ENCODE measurements at places on chromosomes 5 and 9.

- no peaks in the 10 kb centered on the region for H3K27me3 ChIP-seq
- peak; percentile 73 for DNase-seq
- no peak overlapping the region for H3K4me3 ChIP-seq
- H3K36me3 ChIP-seq = no peaks in the 10 kb centered on the region
Observed at GRCh38 chr5:41835645-41836044, 34.6 kb downstream of the OXCT1 start.

- H3K27me3 ChIP-seq = no peaks in the 10 kb centered on the region
- H3K27ac ChIP-seq = peak overlapping the region; percentile 60
- no peak for DNase-seq
- H3K4me3 ChIP-seq = no peak overlapping the region
- no peaks in the 10 kb centered on the region for H3K4me1 ChIP-seq
- peaks cover 91% of the 10 kb centered on the region for H3K36me3 ChIP-seq
Observed at GRCh38 chr9:131477367-131477766, 25.4 kb upstream of the POMT1 start.

GRCh38 chr9:14278291-14278721 lies 35.6 kb downstream of the NFIB start:
- no peak overlapping the region for H3K4me3 ChIP-seq
- no peaks in the 10 kb centered on the region for H3K27me3 ChIP-seq
- DNase-seq = peak; percentile 45
- no peak overlapping the region for H3K27ac ChIP-seq
- H3K4me1 ChIP-seq = peaks cover 21% of the 10 kb centered on the region

DNA sequence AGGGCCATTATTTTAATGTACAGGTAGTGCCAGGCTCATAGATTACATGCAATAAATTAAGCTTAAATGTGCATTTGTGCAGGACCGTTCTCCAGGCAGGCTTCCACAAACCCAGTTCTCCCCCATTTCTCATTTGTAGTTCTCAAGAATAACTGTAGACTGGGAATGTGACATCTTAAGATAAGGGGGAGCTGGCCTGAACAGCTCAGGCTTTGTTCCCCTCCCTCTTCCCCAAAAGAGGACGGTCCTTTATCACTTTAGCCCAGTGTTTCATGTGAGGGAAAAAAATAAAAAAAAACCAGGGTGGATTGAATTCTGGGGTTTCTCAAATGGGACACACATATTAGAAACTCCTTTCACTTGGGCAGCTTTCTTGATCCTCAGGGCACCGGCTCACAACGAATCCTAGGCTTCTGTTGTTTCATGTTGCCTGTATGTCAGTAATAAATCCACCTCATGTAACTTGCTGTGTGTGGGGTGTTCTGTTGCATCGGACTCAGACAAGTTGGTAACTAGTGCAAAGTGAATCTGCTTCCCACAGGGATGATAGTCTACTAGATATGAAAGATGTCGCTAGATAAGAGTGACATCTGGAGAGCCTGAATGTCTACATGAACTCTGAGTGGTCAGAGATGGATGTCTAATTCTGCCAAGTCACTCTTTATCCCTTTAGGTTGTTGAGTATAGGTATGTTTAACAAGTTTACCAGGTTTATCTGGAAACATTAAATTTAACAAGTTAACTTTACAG lies 2030.6 kb upstream of the NUDT12 start:
- H3K36me3 ChIP-seq = no peaks in the 10 kb centered on the region
- H3K27ac ChIP-seq = no peak overlapping the region
- H3K4me3 ChIP-seq = no peak overlapping the region
- no peaks in the 10 kb centered on the region for H3K4me1 ChIP-seq
- DNase-seq = no peak

GRCh38 chr9:97744710-97745708 lies 47.9 kb upstream of the XPA start:
- H3K36me3 ChIP-seq = no peaks in the 10 kb centered on the region
- peak; percentile 58 for DNase-seq
- H3K27ac ChIP-seq = no peak overlapping the region
- peaks cover 50% of the 10 kb centered on the region for H3K27me3 ChIP-seq
- no peak overlapping the region for H3K4me3 ChIP-seq

DNA sequence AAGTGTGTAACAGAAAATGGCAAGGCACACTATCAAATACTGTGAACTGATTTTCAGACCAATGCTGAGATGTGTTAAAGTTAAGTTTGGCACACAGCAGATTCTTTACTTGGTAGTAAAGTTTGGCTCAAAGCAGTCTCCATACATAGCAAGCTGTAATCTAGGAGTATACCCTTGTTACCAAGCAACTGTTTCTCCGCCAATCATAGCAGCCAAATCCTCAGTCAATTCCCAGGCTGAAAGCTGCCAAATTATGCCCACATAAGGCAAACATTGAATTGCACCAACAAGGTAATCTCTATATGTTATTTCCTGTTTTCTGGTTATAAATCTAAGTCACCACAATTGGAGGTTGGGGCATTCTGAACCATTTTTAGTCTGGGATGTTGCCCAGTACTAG lies 345.7 kb downstream of the DEPDC1B start:
- DNase-seq = no peak
- no peak overlapping the region for H3K27ac ChIP-seq
- no peaks in the 10 kb centered on the region for H3K36me3 ChIP-seq
- H3K27me3 ChIP-seq = no peaks in the 10 kb centered on the region

- DNase-seq = peak; percentile 65
- H3K4me3 ChIP-seq = no peak overlapping the region
- peaks cover 18% of the 10 kb centered on the region for H3K4me1 ChIP-seq
- no peaks in the 10 kb centered on the region for H3K36me3 ChIP-seq
Observed at GRCh38 chr9:96858018-96858573, 3.8 kb upstream of the ZNF782 start.

DNA sequence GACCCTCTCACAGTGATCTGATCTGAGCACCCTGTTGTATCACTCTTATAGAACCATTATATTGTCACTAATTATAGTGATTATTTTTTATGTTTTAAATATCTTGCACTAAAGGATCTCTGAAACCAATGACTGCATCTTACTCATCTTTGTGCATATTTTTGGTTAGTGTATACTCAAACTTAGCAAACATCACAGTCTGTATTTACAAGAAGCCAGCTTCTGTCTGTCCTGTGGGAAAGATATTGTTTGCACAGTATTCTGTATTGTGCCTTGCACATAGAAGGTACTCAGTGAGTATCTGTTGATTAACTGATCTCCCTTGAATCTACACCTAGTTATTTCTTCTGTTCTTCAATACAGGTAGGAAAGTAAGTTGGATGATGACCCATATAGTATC lies 131.5 kb downstream of the PAM start:
- H3K4me1 ChIP-seq = no peaks in the 10 kb centered on the region
- no peaks in the 10 kb centered on the region for H3K27me3 ChIP-seq
- H3K4me3 ChIP-seq = no peak overlapping the region
- H3K36me3 ChIP-seq = no peaks in the 10 kb centered on the region

- H3K4me1 ChIP-seq = no peaks in the 10 kb centered on the region
- no peak overlapping the region for H3K27ac ChIP-seq
- no peak for DNase-seq
- H3K27me3 ChIP-seq = no peaks in the 10 kb centered on the region
Observed at GRCh38 chr9:13113751-13114150, 165.7 kb downstream of the MPDZ start.

DNA sequence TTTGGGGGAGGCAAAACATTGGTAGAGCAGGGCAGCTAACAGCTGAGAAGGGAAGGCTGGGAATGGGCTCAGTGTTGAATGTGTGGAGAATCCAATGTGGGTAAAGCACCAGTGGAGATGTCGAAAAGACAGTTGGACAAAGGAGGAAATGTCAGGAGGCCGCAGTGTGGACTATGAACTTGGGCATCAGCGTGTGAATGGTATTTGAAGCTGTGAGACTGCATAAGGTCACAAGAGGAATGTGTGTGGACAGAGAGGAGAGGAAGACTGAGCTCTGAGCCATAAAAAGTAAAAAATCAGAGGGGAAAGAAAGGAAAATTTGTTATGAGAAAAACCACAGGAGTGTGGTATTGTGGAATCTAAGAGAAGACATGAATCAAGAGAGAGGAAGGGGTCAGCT lies 99.4 kb upstream of the ADAMTS16 start:
- no peaks in the 10 kb centered on the region for H3K36me3 ChIP-seq
- no peaks in the 10 kb centered on the region for H3K4me1 ChIP-seq
- no peaks in the 10 kb centered on the region for H3K27me3 ChIP-seq
- H3K4me3 ChIP-seq = no peak overlapping the region

DNA sequence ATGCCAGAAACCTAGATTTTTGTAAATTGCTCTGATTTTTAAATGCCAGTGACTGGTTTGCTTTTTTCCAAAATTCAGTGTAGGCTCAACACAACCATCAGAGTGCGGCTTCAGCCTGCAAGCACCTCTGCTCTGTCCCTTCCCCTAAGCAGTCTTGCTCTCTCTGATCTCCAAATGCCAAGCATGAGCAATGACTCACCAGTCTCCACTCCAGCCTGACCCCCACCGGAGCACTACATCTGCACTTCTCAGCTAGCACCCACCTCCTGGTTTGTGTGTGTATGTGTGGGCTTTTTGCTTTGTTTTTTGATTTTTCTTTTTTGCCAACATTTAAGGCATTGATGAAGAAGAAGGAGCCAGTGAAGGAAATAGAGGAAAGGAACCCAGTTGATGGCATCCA lies 61.4 kb upstream of the ADRA1B start:
- H3K4me3 ChIP-seq = no peak overlapping the region
- H3K27me3 ChIP-seq = no peaks in the 10 kb centered on the region
- H3K4me1 ChIP-seq = no peaks in the 10 kb centered on the region
- H3K36me3 ChIP-seq = no peaks in the 10 kb centered on the region
- DNase-seq = no peak

DNA sequence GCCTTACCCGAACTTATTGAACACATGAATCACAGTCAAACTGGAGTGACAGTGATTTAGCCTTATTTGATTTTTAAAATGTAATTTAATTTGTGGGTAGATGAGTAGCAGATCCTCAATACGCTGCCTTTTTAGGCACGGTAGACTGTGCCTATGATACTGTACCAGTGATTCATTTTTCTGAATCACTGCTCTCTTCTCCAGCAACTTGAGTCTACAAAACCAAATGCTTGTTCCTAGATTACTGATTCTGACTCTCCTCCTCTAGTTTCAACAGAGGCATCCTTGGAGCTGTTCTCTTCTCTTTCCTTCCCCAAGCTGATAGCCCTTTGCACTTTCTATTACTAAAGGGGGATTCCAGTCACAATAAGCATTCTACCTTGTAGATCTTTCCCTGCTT lies 94.3 kb upstream of the IL7R start:
- peaks cover 30% of the 10 kb centered on the region for H3K27me3 ChIP-seq
- H3K36me3 ChIP-seq = no peaks in the 10 kb centered on the region
- H3K4me3 ChIP-seq = no peak overlapping the region
- no peaks in the 10 kb centered on the region for H3K4me1 ChIP-seq
- DNase-seq = no peak

DNA sequence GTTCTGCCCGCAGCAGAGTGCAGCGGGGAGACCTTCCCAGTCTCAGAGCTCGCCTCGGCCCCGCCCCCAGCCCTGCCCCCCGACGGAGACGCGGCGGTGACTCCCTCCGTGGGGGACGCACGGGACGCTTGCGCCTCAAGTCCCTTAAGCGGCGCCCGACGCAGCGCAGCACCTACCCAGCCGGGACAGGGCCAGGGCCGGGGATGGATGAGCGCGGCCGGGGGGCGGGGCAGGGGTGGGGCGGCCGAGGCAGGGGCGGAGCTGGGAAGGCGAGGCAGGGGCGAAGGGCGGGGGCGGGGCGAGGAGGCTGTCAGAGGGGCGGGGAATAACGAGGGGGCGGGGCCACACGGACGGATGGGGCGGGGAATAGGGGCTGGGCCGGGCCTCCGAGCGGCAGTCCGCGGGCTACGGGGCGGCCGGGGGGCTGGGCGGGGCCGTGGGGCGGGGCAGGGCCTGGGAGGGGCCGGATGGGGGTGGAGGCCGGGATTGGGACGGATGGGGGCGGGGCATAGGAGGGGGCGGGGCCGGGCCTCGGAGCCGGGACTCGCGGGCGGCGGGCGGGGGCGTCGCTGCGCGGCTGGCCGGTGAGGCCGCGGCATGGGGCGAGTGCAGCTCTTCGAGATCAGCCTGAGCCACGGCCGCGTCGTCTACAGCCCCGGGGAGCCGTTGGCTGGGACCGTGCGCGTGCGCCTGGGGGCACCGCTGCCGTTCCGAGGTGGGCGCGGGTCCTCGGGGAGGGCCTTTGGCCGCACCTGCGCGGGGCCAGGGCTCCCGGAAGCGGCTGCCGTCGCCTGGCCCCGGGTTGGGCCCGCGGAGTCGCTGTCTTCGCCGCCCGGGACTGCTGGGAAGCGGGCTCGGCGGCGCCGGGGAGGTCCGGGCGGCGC lies at the start of gene ARRDC1:
Gene ARRDC1, plus strand, starts transcription at position 566 of the 884 bp plus-strand sequence. Its CDS starts 32 bp downstream, at position 598.
- H3K36me3 ChIP-seq = no peaks in the 10 kb centered on the region
- peak within 1 kb of the TSS; percentile 60 for H3K4me3 ChIP-seq
- H3K27me3 ChIP-seq = no peaks in the 10 kb centered on the region
- peak within 1 kb of the TSS; percentile 78 for H3K27ac ChIP-seq
- peaks cover 18% of the 10 kb centered on the region for H3K4me1 ChIP-seq

DNA sequence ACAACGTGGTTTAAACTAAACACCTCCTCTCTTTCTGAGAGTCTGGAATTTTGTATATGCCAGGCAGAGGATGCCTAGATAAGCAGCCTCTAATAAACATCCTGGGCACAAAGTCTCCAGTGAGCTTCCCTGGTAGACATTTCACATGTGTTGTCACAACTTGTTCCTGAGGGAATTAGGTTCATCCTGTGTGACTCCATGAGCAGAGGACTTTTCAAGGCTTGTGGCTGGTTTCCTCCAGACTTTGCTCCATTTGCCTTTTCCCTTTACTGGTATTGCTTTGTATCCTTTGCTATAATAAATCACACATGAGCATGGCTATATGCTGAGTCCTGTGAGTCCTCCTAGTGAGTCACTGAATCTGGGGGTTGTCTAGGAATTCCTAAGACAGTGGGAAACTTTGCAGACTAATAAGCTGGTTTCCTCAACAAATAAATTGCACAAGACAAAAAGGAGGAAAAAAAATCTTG lies 77.4 kb downstream of the NR2F1-AS1 start:
- H3K36me3 ChIP-seq = no peaks in the 10 kb centered on the region
- DNase-seq = peak; percentile 87
- H3K27ac ChIP-seq = no peak overlapping the region
- H3K4me1 ChIP-seq = no peaks in the 10 kb centered on the region
- H3K4me3 ChIP-seq = no peak overlapping the region

DNA sequence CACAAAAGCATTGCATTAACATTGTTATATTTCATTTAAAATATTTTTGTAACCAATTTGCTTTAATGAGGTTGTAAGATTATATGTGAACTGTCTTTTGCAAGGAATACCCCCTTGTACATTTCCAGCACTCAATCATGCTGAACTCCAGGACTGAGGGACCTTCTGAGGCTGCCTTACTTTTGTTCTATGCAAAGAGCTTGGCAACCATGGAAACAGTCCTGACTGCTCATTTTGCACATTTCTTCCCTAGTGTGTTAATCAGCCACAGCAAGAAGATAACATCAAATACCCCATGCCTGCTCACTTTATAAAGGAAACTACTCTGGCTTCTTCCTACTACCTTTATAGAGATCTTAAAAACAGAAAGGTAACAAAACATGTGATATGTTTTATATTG lies 355.6 kb upstream of the IZUMO3 start:
- H3K36me3 ChIP-seq = no peaks in the 10 kb centered on the region
- H3K4me1 ChIP-seq = peaks cover 22% of the 10 kb centered on the region
- no peaks in the 10 kb centered on the region for H3K27me3 ChIP-seq
- no peak overlapping the region for H3K27ac ChIP-seq
- DNase-seq = no peak
- no peak overlapping the region for H3K4me3 ChIP-seq

- no peaks in the 10 kb centered on the region for H3K36me3 ChIP-seq
- no peak overlapping the region for H3K27ac ChIP-seq
- H3K27me3 ChIP-seq = peaks cover 97% of the 10 kb centered on the region
- DNase-seq = no peak
- no peak overlapping the region for H3K4me3 ChIP-seq
- peaks cover 8% of the 10 kb centered on the region for H3K4me1 ChIP-seq
Observed at GRCh38 chr5:43021151-43021550, 19.0 kb downstream of the ANXA2R start.

All from cardiac muscle cell (in vitro differentiated cells and primary cell).